Thymus (tissue), 14 donors: ENCODE measurements at places on chromosomes 3 and 15.

DNA sequence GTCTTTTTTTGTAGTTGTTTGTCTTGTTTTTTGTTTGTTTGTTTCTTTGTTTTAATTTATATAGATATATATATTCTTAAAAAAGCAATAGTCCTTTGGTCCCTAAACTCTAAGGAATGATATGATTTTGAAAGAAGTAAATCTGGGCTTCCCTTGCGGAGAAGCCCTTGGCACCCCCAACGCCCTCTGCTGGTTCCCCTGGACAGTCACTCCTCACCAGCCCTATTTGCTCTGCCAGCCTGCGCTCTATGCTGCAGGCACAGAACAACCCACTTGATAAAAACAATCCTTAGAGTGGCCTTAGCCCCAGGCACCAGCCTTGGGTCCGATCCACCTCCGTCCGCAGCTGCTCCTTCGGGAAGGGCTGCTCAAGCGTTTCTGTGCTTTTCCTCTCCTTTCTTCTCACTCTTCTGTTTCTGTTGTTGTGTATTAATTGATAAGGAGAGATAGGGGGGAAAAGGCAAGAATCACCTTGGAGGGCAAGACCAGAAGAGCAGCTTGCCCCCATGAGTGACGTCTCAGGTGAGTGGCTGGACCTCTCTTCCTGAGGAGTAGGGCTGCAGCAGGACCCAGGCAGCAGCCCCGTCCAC is 13.7 kb upstream of the PARP6 start:
- DNase-seq: peak; percentile 48

GRCh38 chr3:59084583-59084982 is 34.8 kb upstream of the CFAP20DC start:
- no peak for DNase-seq

- DNase-seq: no peak
Measured at GRCh38 chr3:102791641-102792589, 357.1 kb downstream of the ZPLD1 start.

DNA sequence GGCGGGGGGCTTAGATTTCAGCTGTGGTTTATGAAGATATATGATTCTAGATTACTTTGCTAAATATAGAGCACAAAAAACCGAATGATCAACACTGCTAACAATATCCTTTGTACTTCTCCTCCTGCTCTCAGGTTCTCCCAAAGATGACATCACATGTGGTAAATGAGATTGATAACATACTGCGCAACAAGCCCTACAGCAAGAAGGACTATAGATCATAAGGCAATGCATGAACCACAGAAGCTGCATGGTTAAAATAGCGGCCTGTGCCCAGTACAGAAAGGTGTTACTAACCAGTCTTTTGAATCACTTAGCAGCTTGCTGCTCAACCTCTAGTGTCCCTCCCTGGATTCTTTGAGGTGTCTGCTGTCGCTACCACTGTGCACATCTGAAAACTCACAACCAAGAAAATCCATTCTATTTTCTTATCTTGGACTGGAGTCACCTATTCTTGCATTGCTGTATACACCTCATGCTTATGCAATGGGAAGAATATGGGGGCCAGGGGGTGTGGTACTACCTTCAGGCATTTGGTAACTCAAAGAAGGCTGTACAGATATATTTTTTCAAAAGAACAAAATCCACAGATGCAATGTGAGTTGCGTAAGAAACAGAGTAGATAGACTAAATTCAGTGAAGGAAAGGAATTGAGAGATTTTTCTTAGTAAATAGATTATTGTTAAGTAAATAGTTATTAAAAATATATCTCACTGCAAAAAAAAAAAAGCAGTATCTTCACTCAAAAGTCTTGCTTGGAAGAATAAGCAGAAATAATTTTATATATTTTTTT is 18.2 kb downstream of the SSR3 start:
- DNase-seq: no peak

DNA sequence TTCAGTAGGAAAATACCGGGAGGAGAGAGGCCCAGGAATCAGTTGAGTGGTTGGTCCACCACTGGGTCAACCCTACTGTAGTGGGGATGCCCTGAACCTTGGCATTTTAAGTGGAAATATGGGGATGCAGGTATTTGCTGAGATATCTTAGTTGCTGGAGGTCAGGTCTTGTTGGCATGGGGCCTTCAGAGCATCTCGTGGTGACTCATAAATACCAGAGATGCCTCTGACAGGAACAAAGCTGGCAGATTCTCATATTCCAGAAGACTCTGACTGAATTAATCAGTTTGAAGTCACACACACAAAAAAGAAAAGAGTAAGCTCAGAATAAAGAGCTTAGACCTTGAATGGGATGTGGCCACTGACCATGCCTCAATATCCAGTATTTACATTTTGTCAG is 91.6 kb downstream of the CACNA2D3 start:
- no peak for DNase-seq

DNA sequence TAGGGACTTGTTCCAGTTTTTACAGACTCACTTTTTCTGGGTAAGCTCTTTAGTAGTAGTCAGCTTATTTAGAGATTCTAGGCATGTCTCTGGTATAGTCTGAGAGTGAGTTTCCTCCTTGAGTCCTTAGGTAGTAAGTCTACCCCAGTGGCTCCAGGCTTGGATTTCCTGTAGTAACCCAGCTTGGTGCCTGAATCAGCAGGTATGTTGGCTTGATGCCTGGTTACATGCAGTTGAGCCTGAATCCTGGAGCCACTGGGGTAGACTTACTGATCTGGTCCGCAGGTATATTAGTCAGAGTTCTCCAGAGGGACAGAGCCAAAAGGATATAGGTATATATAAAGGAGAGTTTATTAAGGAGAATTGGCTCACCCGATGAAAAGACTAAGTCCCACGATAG is 85.8 kb upstream of the RBMS3 start:
- DNase-seq: no peak
